ENCODE measurements at places on chromosomes 12 and 14. TPM values are rescaled to one million over a fixed set of nuclear protein-coding genes. Genes with fewer than 3 reads are reported as not detected.
A peak's percentile ranks its signal among the peaks of the same experiment; 100 is the strongest.

- DNase-seq: no peak
These were observed 29.8 kb downstream of the AMN start for GRCh38 chr14:102952276-102952675.

- DNase-seq: peak; percentile 13
These were observed 408.5 kb upstream of the RGS6 start for GRCh38 chr14:71523630-71524319.

- no peak for DNase-seq
These were observed 18.0 kb downstream of the LRCOL1 start for GRCh38 chr12:132592282-132592970.

DNA sequence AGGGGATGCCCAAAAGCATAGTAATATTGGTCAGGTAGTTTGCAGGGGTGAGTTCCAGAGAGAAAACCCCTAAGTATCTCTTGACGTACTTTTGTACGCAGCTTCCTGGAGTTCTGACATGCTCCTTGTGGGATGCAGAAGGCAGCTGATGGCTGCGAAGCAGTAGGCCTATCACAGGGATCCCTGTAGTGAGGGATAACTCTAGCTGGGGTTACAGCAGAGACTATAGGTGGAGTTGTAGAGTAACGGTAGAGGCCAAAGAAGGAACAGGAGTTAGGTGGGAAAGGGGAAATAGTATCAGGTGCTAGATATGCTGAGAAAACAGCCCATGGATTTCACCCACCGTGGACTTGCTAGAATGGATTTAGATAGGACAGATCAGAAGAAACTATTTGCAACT is 37.3 kb downstream of the MGST1 start:
- DNase-seq: no peak

- peak; percentile 56 for DNase-seq
These were observed 452.7 kb upstream of the PDE3A start for GRCh38 chr12:19915392-19916195.

GRCh38 chr12:53695152-53696145 is 19.6 kb upstream of the ATP5MC2 start:
- peak; percentile 61 for DNase-seq

DNA sequence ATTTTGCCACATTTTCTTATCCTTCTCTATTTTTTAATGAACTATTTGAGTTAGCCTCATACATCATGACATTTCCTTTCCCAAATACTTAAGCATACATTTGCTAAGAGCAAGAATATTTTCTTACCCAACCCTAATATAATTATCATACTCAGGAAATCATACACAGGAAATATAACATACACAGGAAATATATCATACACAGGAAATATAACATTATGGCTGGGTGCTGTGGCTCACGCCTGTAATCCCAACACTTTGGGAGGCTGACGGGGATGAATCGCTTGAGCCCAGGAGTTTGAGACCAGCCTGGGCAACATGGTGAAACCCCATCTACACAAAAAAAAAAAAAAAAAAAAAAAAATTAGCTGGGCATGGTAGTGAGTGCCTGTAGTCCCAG is 4.9 kb downstream of the NCKAP1L start:
- no peak for DNase-seq

DNA sequence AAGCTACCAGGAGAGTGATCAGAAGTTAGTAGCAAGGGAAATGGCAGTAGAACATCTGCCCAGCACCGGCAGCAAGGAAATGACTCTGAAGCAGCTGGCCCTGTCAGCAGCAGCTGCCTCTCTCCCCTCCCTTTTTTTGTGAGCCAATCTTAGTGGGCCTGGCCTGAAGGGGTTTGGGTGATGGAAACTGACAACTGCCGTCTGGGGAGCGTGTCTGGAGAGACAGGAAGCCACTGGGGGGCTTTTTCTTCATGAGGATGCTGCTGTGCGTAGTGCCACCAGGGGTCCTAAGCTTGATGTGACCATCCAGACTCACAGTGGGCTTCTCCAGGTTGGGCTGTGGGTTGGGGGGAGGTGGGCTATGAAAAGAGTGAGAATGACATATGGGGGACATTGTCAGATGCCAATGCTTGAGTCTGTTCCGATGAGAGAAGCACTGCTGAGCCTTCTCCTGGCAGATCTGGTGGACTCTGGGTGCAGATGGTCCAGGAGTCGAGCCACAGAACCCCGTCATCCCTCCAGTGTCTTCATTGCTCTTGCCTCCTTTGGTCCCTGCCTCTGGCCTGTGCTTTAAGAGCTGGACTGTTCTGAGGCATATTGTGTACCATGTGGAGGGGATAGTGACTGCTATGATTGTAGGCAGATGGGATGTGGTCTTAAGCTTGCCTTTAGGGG is 87.6 kb upstream of the HIF1A start:
- DNase-seq: no peak

- peak; percentile 65 for DNase-seq
These were observed 76.5 kb downstream of the FOXN3 start for GRCh38 chr14:89340200-89341181.

- DNase-seq: no peak
These were observed 24.3 kb downstream of the CMA1 start for GRCh38 chr14:24483604-24484252.

- no peak for DNase-seq
These were observed 21.7 kb downstream of the BORCS5 start for GRCh38 chr12:12378616-12379015.

DNA sequence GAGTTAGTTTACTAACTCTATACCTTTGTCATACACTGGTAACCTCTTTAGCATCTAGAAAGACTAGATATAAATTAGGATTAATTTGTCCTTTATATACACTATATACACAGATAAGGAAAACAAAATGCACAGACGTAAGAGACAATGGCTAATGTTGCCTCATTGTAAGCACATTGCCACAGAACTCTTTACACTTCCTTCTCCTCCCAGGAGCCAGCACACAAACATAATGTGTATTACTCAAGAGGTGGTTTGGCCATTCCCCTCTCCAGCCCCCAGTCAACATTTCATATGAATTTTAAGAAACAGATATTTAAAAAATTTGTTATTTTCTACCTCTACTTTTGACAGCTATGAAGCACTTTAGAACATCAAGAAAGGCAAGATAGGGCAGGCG is 131.4 kb upstream of the OR4E1 start:
- DNase-seq: no peak

- no peak for DNase-seq
These were observed 18.2 kb downstream of the SLC35F4 start for GRCh38 chr14:57847706-57848105.

GRCh38 chr12:94781835-94782234 is 131.5 kb upstream of the TMCC3 start:
- no peak for DNase-seq

GRCh38 chr14:75566321-75566720 is 12.1 kb upstream of the FLVCR2 start:
- no peak for DNase-seq

DNA sequence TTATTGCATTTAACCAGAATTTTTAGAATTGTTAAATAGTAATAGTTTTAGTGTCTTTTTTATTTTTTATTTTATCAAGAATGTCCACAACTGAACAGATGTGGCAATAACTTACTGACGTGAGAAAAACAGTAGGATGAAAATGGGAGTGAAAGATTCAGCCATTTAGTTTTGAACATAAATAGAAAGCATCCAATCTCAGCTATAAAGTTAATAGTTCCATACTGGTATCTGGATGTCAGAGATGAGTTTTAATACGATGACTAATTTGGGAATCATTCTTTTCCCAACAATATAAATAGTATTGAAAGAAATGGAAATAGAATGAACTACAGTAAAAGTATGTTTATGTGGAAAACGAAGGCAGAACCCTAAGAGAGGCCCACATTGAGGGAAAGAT is 159.4 kb downstream of the EPS8 start:
- no peak for DNase-seq

DNA sequence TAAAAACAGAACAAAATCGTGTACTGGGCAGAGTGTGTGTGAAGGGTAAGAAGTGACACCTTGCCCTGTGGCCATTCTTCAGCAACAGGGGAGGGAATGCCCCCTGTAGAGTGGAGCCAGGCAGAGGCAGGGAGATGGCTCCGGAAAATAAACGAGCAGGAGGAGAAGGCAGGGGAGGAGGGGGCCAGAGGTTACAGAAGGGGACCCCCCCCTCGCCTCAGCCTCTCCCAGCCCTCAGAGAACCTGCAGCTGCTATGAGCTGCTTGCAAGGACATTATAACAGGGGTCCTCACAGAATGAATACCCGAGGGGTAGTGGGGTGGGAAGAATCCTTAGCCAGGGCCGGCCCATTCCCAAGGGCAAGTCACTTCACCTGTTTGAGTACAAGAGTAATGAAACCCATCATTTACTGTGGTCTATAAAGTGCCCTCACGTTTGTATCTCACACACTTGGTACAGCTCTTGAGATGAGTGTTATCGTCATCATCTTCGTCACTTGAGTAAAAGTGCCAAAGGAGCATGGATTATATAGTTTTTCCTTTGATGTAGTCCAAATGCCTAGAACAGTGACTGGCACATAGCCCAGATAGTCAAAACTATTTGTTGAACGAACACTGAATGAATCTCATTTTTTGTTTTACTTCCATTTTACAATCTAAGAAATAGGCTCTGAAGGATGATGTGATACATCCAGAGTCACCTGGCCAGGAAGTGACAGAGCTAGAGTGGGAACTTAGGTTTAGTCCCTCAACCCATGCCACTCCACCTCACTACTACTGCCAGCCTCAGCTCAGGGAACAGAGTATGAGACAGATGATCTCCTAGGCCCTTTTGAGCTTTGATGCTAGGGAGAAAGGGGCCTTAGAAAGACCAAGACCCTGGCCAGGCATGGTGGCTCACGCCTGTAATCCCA is 14.5 kb downstream of the SCNN1A start:
- no peak for DNase-seq

GRCh38 chr12:107807471-107808150 is 33.1 kb downstream of the ASCL4 start:
- no peak for DNase-seq

DNA sequence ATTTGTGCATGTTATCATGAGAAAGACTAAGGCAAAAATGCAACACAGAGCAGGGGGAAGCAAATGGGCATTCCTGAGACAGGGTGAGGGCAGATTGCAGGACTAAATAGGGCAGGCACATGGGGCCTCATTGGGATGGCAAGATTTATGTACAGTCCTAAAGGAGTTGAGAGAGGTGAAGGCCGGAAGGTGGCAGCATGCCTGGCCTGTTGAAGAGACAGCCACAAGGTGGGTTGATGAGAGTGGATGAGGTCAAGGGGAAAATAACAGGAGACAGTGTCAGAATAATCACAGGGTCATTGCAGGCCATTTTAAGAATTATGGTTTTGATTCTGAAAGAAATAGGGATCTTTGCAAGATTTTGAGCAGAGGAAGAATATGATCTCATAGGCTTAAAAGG is 21.0 kb downstream of the PAH start:
- no peak for DNase-seq

GRCh38 chr12:4137015-4137414 is 136.5 kb upstream of the CCND2 start:
- no peak for DNase-seq

The LRRK2 gene
- polyA plus RNA-seq: 0.81 TPM

The FAM222A gene
- 3.4 TPM for polyA plus RNA-seq

The KRT2 gene
- 1.1 TPM for polyA plus RNA-seq

The NEK9 gene
- polyA plus RNA-seq: 23.7 TPM

The CMA1 gene
- polyA plus RNA-seq: 1.4 TPM

The SERPINA10 gene
- polyA plus RNA-seq: not detected

The PIK3C2G gene
- 6.8 TPM for polyA plus RNA-seq

The KRT78 gene
- polyA plus RNA-seq: not detected

Data from small intestine (tissue), 16 donors.